ENCODE measurements at places on chromosomes 1 and 21.

GRCh38 chr1:23664837-23665795 is 26.5 kb upstream of the RPL11 start:
- DNase-seq = no peak

- DNase-seq = no peak
These were observed 502.8 kb downstream of the SMYD3 start for GRCh38 chr1:246004301-246004700.

DNA sequence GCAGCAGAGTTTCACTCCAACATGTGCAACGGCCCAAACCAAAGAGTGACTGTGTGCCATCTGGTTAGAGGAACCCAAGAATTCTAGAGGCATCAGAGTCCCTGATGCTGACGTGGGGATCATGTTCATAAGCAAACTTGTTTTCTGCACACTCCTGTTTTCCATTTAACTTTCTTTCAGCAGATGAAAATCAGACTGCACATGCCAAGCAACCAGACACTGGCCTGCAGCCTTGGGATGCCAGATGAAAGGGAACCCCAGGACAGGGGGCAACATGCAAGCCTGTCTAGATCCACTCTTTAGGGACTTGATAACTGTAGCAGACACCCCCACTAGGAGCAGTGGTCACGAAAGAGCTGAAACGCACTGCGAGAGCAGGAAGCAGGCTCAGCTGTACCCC is 56.8 kb downstream of the SLC66A1 start:
- no peak for DNase-seq

- DNase-seq = no peak
These were observed 84.6 kb upstream of the NEK7 start for GRCh38 chr1:198072177-198072576.

- no peak for DNase-seq
These were observed 14.8 kb upstream of the NCMAP start for GRCh38 chr1:24540906-24541710.

GRCh38 chr1:107706182-107706581 is 258.8 kb downstream of the VAV3 start:
- DNase-seq = no peak

GRCh38 chr1:206039046-206039973 is 13.7 kb upstream of the RHEX start:
- no peak for DNase-seq

- no peak for DNase-seq
These were observed 35.4 kb upstream of the MYBPHL start for GRCh38 chr1:109341944-109342930.

DNA sequence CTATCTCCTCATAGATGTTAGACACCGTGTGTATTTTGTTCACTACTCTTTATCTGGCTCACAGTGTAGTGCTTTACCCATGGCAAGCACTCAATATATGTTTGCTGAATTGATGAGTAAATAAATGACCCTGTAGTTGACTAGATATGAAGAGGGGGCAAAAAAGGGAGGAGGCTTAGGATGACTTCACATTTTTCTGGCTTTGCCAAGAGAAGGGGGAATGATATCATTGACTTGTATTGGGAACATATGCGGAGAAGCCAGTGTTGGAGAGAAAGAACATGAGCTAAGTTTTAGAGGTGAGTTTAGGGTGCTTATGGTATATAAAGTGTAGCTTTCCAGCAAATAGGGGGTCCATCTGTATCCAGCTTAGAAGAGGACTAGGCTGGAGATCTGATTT is 145.5 kb downstream of the TENT5C start:
- no peak for DNase-seq

DNA sequence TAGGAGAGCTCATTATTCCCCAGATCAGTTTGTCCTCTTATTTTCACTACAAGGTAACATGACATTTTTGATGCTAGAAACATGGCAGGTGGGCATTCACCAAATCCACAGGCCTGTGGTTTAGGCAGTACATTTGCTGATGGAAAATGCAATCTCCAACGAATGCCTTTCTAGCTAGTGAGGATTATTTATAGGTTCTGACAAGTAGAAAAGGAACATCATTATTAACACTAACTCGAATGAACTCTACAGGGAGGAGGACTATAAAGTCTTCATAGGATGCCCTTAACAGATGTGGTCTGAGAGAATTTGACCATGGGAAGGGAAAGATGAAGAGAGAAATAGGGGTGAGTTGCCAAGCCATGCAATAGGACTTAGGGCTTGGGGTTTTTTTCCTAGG is 71.5 kb upstream of the BCL10 start:
- no peak for DNase-seq

- DNase-seq = no peak
These were observed 175.8 kb downstream of the GRIK3 start for GRCh38 chr1:36858553-36858952.

- DNase-seq = no peak
These were observed 58.9 kb upstream of the PALMD start for GRCh38 chr1:99587008-99587407.

- DNase-seq = no peak
These were observed 100.8 kb downstream of the SIK1 start for GRCh38 chr21:43325968-43326715.

DNA sequence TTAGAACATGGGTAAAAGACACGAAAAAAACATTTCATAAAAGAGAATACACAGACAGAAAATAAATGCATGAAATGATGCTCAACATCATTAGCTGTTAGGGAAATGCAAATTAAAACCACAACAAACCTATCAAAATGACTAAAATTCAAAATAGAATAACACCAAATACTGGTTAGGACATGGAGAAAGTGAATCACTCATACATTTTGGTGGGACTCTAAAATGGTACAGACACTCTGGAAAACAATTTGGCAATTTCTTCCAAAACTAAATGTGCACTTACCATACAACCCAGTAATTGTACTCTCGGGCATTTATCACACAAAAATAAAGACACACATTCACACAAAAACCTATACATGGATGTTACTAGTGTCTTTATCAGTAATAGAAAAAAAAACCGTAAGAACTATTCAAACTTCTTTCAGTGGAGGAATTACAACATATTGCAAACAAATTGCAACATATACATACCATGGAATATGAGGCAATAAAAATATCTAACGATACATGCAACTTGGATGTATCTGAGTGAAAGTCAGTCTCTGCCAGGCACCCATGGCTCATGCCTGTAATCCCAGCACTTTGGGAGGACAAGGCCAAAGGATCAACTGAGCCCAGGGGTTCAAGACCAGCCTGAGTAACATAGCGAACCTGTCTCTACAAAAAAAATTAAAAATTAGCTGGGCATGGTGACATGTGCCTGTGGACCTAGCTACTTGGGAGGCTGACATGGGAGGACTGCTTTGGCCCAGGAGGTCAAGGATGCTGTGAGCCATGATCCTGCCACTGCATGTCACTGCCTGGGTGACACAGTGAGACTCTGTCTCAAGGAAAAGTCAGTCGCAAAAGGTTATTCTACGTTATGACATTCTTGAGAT is 19.6 kb downstream of the HSF2BP start:
- no peak for DNase-seq

DNA sequence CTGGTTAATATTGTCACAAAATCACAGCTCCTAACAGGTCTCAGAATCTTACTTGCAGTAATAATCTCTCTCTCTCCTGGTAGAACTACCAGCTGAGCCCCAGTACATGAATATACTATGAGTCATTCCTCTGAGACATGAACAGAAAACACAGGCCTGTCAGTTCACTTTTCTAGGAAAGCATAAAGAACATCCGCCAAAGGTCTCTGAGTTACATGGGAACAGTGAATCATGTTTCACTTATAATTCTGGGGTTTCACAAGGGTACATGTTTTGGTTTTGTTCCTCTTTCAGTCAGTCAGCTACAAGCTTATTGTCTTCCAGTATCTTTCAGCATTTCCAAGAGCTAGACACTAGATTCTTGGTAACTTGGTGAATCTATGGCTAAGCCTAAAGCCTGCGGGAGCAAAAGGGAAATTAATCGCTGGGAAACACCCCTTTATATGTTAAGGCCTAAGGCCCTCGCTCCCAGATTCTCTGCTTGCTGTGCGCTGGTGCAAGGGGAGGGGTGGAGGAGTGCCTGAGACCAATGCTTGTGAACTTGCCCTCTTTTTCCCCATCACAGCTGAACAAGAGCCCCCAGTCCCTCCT is 31.7 kb downstream of the IFNGR2 start:
- no peak for DNase-seq

GRCh38 chr1:32111789-32112188 is 3.9 kb downstream of the KPNA6 start:
- DNase-seq = no peak

GRCh38 chr1:116751621-116752020 is 2.6 kb upstream of the CD2 start:
- no peak for DNase-seq

GRCh38 chr1:205377355-205377754 is 20.6 kb upstream of the KLHDC8A start:
- DNase-seq = no peak

DNA sequence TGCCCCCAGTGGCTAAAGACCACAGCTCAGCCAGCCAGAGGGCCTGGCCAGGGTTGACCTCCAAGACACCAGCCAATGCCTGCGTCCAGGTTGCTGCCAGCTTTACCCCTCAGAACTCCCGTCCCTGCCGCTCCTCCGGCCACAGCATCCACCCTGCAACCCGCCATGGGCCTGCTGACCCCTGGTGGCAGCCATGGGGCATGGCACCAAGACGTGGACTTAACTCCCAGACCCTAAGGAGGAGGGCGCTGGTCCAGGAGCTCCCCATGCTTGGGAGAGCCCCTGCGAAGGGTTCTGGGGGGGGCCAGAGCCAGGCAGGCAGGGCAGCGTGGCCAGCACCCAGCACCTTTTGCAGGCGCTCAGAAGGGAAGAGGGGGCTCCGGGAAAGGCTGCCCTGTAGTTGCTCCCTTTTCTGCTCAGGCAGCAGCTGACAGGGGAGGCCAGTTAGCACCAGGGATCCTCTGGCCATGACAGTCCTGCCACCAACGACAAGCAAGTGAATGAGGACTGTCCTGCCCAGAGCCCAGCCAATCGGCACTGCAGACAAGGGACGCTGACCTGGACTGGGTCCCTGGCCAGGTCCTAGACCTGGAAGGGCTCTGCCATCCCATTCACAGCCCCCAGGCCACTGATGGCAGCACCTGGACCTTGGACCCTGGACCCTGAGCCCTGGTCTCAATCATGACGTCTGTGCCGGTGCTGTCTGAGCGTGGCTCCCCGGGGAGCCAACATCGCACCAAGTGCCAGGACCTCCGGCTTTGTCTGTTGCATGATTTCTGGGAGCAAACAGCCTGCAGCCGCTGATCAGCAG is 246.2 kb downstream of the NPHP4 start:
- DNase-seq = peak; percentile 29

DNA sequence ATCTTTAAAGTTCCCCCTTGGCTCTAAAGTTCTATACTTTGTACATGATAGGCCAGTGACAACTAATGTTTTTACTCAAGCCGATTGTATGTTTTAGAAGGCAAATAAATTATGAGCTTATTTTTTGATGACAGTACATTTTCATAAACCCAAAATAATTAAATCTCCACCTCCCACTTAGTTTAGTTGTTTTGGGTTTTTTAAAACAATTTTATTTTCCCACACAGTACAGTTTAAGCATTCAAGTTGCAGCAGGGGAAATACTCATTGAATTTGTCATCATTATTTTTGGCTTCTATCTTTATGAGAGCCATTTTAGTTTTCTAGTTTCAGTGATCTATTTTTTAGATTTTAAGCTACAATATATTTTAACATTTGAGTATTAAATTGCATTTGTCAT is 93.6 kb downstream of the OLFML2B start:
- no peak for DNase-seq
